ENCODE measurements at places on chromosomes 3 and 15. TPM values are rescaled to one million over a fixed set of nuclear protein-coding genes. Genes with fewer than 3 reads are reported as not detected.

- no peak for DNase-seq
Observed at GRCh38 chr15:100248236-100248635, 93.5 kb downstream of the ADAMTS17 start.

Gene CADPS
- 22.1 TPM for total RNA-seq

Gene FAM107A
- 26.4 TPM for total RNA-seq

DNA sequence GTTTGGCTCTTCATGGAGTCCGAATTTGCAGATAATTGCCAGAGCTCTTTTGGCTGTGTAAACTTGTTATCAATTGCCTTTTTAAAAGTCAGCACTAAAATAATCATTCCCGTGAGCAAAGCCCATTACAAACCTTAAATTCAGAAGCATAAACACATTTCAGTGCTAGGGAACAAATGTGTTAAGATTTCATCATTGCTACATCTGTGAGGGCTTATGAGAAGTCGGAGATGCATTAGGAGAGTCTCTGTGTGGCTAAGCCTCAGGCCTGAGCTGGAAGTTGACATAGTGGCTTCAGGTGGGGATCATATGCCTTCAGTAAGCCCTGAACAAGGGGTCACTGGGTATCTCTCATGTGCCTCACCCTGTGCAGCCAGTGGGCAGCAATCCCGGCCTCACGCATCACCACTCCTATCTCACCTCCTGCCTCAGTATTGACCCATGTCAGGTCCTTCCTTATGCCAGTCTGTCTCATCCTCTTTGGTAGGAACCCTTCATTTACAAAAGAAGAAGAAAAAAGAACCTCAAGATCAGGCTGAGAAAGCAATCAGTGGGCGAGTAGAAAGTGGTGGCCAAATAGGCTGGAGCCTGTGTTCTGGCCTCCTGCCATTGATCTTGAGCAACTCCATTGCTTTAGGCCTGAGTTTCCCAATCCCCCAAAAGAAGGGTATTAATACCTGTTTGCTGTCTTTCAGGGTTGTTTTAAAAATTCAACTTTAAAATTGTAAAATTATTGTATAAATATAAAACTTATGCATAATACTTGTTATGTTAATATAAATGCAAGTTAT, 233.5 kb downstream of the IL20RB start:
- DNase-seq: peak; percentile 13

GRCh38 chr3:154496978-154497377, 67.0 kb upstream of the GPR149 start:
- DNase-seq: no peak

- DNase-seq: no peak
Observed at GRCh38 chr3:129365296-129366136, 62.9 kb downstream of the EFCAB12 start.

Gene FANCD2OS
- not detected for total RNA-seq

GRCh38 chr3:31399271-31399670, 133.5 kb upstream of the STT3B start:
- no peak for DNase-seq

Measured in body of pancreas (tissue), 4 donors.